ENCODE measurements at places on chromosomes 6 and 20.

DNA sequence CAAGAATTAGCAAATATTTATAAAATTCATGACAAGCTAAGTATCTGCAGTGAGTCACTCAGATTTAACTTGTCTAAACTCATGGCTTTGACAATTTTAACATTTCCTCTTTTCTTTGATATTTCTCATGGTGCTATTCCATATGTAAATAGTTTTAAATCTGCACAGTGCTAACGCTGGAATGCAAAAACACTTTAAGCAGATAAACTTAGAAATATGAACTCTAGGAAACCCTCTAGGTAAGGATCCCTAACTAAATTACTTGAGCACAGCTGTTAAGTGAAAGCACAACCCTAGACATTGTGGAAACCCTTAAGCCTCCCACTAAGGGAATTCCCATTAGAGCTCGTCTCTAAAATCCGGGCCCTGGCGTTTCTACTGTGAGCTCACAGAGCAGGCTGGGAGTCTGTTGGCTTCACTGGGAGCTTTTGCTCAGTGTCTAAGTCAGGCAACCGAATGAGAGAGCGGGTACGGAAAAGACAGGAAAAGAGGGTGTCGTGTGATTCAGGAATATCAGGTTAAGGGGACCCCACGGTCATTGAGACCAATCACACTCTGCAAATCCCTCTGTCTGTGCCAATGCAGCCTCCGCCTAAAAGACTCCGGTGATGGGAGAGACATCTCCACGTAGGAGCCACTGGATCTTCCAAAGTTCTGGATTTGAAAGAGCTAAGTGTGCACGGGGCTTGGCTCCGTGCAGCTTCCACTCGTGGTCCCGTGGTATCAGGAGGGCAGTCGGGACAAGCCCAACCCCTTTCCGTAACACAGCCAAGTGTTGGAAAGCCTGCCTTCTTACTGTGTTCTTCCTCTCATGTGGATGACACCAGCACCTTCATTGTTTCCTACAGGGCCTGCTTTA is 112.3 kb upstream of the RPS6KA2 start:
- DNase-seq: no peak

DNA sequence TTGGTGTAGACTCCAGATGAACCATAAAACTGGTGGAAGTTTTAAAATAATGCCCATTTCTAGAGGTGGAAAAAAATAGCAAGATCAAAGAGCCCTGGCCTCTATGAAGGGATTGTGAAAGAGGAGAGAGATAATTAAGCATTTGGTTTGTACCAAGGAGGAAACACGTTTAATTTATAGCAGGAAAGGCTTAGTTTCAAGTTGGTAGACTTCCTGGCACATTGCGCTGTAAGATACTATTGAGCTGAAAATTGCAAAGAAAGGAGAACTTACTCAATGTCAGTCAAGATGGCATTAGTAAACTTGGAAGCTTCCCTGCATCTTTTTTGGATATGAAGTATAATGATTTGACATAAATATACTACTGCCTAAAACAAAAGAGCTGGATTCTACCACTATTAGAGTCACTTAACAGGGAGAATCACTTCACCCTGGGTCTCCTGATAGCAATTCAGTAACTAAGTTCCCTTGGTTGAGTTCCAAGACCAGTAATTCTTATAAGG is 24.4 kb downstream of the MARCKS start:
- no peak for DNase-seq

DNA sequence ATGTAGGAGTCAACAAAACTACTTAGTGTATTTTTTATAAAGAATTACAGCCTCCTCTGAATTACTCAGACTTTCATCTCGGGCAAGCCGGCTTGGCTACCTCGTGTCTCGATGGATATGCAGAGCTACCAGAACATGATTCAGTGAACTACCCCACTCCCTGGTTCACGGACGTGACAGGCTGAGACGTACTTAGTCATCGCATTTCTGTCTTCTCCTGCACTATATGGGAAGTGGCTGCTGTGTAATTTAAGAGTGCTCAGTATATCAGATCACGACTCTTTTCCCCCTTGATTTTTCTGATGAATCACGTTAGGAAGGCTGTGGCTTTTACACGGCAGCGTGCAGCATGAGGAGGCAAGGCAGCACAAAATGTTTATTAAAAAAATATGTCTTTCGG is 302.7 kb upstream of the ZFP64 start:
- no peak for DNase-seq

DNA sequence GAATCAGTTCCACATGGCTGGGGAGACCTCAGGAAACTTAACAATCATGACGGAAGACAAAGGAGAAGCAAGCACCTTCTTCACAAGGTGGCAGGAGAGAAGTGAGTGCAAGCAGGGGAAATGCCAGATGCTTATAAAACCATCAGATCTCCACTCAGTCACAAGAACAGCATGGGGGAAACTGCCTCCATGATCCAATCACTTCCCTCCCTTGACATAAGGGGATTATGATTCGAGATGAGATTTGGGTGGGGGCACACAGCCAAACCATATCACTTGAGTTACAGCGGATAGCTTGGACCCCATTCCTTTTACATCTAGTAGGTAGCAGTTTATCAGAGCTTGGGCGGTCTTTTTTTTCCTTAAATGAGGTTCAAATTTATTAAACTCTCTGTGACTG is 19.1 kb downstream of the AFDN start:
- no peak for DNase-seq

DNA sequence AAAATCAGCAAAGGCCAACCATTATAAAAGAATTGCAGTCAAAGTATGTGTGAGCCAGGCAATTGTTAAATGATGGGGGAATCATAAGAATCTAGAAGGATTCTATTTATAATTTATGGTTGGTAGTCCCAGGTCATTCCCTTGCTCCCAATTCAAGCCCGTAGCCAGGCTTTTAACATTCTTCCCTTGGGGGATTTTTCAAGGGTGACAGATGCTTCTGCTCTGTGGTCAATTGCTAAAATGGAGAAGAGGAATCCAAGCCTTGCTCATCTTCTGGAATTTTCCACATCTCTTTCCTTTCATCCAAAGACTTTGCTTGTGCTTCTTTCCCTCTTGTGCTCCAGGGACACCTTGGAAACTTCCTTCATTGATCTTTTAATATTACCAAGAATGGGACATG is 18.0 kb upstream of the BCAS1 start:
- DNase-seq: no peak

DNA sequence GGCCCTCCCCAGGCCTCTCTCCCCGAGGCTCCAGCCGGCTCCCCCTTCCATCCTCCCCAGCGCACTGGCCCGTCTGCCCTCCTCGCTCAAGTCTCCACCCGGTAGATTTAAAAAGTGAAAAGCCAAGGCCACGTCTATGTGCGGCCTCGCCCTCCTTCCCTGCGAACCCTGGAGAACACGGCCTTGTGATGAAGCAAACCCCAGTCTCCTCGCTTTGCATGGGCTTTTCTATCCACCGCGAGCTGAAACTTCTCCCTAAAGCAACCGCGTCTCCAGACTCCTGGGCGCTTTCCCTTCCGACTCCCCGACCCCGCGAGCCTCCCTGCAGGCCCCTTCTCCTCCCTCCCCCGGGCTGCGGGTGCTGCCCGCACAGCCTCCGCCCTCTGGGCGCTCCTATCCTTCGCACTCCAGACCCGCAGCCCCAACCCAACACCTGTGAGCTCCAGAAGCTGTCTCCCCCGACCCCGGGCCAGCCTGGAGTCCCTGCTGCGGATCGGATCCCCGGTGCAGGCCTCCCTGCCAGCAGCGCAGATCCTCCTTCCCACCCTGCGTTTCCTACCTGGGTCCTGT is 265.2 kb upstream of the QKI start:
- DNase-seq: no peak
